ENCODE measurements at places on chromosomes 12 and 14. TPM values are rescaled to one million over a fixed set of nuclear protein-coding genes. Genes with fewer than 3 reads are reported as not detected.

The NELL2 gene
- 0.50 TPM for total RNA-seq

The RDH5 gene
- total RNA-seq = 13.5 TPM

The CLEC6A gene
- not detected for total RNA-seq

The RTL1 gene
- not detected for total RNA-seq

The TAS2R14 gene
- total RNA-seq = 0.45 TPM
